H1 (cell line): ENCODE measurements at places on chromosomes 2 and 18. TPM values are rescaled to one million over a fixed set of nuclear protein-coding genes. Genes with fewer than 3 reads are reported as not detected.

KLHL30 gene
- total RNA-seq, result 0.08 TPM in 1 of 2 replicates, not detected in the other

LRRTM1 gene
- total RNA-seq, result 1.1 and 1.4 TPM in 2 replicates

CPLX4 gene
- total RNA-seq, result not detected in 2 replicates

CSRNP3 gene
- 6.5 and 6.7 TPM in 2 replicates for total RNA-seq

LYPD6 gene
- total RNA-seq, result 8.8 and 8.9 TPM in 2 replicates

ST6GAL2 gene
- 16.2 and 17.5 TPM in 2 replicates for total RNA-seq

HOXD13 gene
- total RNA-seq, result not detected in 2 replicates

POMC gene
- total RNA-seq, result 1.7 and 2.2 TPM in 2 replicates

RELCH gene
- total RNA-seq, result 26.9 and 27.4 TPM in 2 replicates

PDE1A gene
- total RNA-seq, result 0.15 and 0.34 TPM in 2 replicates

FIGN gene
- total RNA-seq, result 21.5 and 22.8 TPM in 2 replicates

FBXO48 gene
- 1.1 TPM in 2 replicates for total RNA-seq

CDH20 gene
- 0.07 and 0.13 TPM in 2 replicates for total RNA-seq

CNTNAP5 gene
- total RNA-seq, result 0.17 and 0.76 TPM in 2 replicates

IMMT gene
- total RNA-seq, result 103 and 105 TPM in 2 replicates

CIDEA gene
- total RNA-seq, result not detected in 2 replicates

GPC1 gene
- total RNA-seq, result 28.3 and 31.9 TPM in 2 replicates
